ENCODE measurements at places on chromosomes 6 and 20. TPM values are rescaled to one million over a fixed set of nuclear protein-coding genes. Genes with fewer than 3 reads are reported as not detected.

The MMP24 gene
- total RNA-seq, result 0.35 TPM

The COL11A2 gene
- 1.1 TPM for total RNA-seq

The ACSS1 gene
- total RNA-seq, result 135 TPM

The CLPSL1 gene
- not detected for total RNA-seq

The DYNLT2 gene
- 0.41 TPM for total RNA-seq

The RBBP8NL gene
- total RNA-seq, result not detected

The PRR18 gene
- total RNA-seq, result 0.11 TPM

The ARFGEF3 gene
- 1.4 TPM for total RNA-seq

The RCAN2 gene
- total RNA-seq, result 273 TPM

The TRIM40 gene
- total RNA-seq, result not detected

The PDE10A gene
- 15.7 TPM for total RNA-seq

The ZNF451 gene
- 19.0 TPM for total RNA-seq

The RSPO4 gene
- not detected for total RNA-seq

The TCP11 gene
- total RNA-seq, result not detected

The RBPJL gene
- total RNA-seq, result not detected

The LY6G6D gene
- not detected for total RNA-seq

The RBM24 gene
- 181 TPM for total RNA-seq

All from Right ventricle myocardium inferior (tissue), 1 donor.